Lower lobe of right lung (tissue), 2 donors: ENCODE measurements at places on chromosomes 1 and 21. TPM values are rescaled to one million over a fixed set of nuclear protein-coding genes. Genes with fewer than 3 reads are reported as not detected.
A peak's percentile ranks its signal among the peaks of the same experiment; 100 is the strongest.

The PDPN gene
- 33.3 TPM for total RNA-seq

The NPR1 gene
- total RNA-seq = 58.8 TPM

The SPRR5 gene
- total RNA-seq = not detected

- no peaks in the 10 kb centered on the region for H3K27me3 ChIP-seq
- no peaks in the 10 kb centered on the region for H3K36me3 ChIP-seq
- DNase-seq = no peak
- no peak overlapping the region for H3K4me3 ChIP-seq
- no peaks in the 10 kb centered on the region for H3K4me1 ChIP-seq
- H3K27ac ChIP-seq = no peak overlapping the region
Observed at GRCh38 chr1:112870887-112871646, 84.9 kb downstream of the SLC16A1 start.

DNA sequence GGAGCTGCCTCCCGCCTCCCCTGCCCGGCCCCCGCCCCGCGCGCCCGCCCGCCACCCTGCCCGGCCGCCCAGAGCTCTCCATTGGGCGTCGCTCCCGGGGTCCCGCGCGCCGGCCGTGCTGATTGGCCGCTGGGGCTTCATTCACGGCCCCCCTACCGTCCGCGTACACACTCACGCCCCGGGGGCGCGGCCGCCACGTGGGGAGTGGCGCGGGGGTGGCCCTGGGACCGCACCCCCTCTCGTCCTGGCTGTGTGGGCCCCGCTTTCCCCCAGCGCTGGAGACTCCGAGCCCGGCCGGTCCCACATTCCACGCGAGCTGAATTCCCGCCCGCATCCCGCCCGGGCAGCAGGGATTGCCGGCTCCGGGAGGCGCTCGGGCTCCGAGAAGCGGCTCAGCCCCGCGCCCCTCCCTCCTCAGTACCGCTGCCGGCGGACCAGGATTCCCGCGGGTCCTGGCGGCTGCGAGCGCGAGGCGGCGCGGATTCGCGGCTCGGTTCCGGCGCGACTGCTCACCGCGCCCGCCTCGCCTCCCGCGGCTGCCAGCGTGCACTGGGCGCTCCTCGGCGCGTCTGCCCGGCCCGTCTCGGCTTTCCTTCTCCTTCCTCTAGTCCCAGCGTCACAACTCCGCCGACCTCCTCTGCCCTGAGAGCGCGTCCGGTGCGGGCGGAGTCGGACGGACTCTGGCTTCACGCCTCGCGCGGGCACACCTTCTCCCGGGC, 450 bp upstream of the POU3F1 start:
- peaks cover 53% of the 10 kb centered on the region for H3K27me3 ChIP-seq
- no peak overlapping the region for H3K27ac ChIP-seq
- peak overlapping the region; percentile 73 for H3K4me3 ChIP-seq
- H3K36me3 ChIP-seq = no peaks in the 10 kb centered on the region
- H3K4me1 ChIP-seq = peaks cover 28% of the 10 kb centered on the region
